ENCODE measurements at places on chromosomes 12 and 14.

GRCh38 chr12:89470741-89471509, 53.7 kb downstream of the GALNT4 start:
- DNase-seq: peak; percentile 83

DNA sequence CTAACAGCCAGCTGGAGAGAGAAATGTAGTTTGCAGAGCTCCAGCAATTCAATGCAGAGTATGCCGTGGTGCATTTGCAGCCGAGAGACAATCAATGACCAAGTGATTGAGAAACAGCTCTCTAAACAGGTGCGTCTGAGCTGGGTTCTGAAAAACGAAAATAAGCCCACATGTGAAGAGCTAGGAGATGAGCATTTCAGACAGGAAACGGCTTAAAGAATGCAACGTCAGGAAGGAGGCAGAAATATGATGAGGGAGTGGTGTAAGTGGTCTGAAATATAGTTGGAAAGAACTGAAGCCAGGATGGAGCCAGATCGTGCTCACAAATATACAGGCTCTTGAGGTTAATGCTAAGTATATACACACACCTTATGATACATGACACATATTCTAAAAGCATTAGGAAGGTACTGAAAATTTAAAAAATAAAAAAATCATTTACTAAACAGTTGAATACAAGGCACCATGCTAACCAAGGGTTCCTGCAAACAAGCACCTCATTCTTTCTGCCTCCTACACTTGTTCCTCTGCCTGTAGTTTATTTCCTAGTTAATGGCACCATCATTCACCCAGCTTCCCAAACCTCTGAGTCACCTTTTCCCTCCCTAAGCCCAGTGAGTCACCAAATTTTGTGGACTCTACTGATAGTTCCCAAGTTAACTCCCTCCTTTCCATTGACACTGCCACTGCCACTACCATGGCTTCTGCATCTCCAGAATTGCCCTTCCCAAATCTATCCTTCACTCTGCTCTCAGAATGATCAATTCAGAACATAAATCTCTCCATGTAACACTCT, 2.3 kb upstream of the GARIN2 start:
- no peak for DNase-seq

DNA sequence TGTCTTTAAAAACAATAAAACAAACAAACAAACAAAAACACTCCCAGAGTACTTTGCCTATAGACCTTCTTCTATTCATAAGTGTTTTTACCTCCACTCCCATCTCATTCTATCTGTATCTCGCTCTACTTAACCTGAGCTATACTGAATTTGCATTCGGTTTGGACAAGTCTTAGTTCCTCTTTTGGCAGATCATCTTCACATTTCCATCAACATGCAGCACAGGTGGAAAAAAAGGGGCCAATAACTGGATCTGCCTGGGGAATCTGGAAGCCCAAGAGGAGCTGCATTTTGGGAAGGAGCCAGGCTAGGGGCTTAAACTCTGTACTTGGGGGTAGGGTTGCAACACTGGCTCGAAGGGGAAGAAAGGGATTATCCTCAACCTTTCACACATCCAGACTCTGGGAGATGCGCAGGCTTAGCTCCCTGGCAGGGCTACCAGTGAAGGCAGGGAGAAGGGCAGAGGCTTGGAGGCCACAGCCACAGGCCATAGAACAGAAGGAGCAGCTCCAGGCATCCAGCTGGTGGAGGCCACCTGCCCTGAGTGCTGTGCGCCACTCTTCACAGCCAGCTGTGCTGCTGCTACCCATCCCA, 4.1 kb downstream of the NINJ2 start:
- DNase-seq: no peak

- no peak for DNase-seq
Observed at GRCh38 chr12:4308334-4308950, 12.6 kb upstream of the TIGAR start.

DNA sequence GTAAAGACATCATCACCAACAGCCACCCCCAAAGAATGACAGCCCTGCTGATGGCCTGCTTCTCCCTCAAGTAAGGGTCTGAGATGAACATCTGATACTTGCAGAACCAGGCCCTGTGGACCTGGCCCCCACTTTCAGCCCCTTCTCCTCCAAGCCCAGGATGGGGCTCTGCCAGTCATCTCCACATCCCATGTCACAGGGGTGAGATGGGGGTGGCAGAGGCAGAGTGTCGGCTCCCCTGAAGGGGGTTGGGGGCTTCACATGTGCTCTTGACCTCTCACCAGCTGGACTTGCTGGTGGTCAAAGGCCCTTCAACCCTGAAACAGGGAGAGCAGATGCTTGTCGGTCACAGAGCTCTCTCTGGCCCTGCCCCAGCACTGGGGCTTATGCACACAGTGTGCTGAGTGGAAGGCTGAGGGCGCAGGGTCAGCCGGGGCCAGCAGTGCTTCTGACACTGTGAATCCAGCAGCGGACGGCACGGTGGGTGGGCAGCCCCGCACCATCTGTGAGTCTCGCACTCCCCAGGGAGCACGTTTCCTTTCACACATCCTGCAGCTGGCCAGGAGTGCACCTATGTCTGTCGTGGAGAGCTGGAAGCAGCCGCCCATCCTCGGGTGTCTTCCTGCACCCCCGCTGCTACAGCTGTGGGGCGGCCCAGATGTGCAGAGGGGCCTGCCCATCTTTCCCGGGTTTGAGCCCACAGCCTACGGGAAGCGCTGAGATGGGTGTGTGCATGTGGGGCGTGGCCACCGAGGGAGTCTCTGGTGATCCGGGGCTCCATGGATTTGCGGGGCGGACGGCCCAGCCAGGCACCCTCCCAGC, 94.3 kb downstream of the ADGRD1 start:
- DNase-seq: no peak

- no peak for DNase-seq
Observed at GRCh38 chr12:113184098-113184899, 979 bp downstream of the DDX54 start.

DNA sequence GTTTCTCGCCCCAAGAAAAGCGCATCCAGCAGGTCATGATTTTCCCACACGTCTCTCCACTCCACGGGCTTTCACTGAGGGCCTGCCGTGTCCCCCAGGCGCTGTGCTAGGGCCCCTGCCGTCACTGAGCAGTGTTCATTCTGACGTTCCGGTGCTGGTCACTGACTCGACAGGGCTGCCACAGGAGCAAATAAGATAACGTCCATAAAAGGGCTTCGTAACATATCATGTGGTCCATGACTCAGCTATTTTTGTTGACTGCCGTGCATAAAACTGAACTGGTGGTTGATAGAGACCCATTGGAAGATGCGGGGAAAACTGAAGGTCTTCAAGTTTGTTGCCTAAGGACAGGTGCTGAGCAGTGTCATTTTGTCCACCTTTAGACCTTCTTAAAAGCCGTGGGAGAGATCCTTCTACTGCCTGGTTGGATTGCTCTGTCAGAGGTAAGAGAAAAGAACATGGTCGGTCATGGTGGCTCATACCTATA, 46.3 kb downstream of the ADGRD1 start:
- peak; percentile 41 for DNase-seq

- DNase-seq: no peak
Observed at GRCh38 chr12:89919241-89919906, 210.7 kb upstream of the ATP2B1 start.

DNA sequence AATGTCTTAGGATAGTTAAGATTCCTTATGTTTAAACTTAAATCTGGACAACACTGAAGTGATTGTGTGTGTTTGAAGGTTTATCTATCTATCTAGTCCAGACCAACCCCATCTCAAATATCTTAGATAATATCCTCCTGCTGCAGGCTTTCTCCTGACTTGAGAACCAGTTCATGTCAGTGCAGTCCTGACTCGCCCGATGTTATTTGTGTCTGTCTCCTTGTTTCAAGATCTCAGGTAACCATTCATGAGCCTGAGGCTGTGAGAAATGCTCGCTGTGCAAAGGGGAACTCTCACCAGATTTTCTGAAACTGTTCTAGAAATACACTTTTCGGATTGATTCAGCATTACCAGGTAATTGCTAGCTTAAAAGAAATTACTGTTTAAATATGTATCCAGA, 356.2 kb downstream of the SNAPC1 start:
- DNase-seq: no peak

- no peak for DNase-seq
Observed at GRCh38 chr12:47360771-47361388, 281.1 kb upstream of the AMIGO2 start.

- DNase-seq: no peak
Observed at GRCh38 chr12:132423251-132423819, 66.6 kb upstream of the FBRSL1 start.

DNA sequence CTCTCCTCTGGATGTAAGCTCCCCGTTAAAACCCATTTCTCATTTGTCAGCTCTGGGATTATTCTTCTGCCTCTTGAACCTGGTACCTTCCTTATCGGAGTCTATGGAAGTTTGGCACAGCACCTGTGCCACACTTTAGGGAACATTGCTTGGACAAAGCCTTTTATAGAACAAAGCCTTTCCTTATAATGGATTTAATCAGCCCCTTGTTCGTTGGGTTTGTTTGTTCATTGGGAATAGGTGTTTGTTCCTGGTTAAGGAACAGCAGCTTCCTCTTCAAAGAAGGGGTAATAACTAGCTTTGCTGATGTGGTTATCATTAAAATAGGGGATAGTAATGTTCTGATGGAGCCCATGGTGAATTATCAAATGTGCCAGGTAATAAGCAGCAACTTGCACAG, 70.4 kb downstream of the NRXN3 start:
- no peak for DNase-seq

DNA sequence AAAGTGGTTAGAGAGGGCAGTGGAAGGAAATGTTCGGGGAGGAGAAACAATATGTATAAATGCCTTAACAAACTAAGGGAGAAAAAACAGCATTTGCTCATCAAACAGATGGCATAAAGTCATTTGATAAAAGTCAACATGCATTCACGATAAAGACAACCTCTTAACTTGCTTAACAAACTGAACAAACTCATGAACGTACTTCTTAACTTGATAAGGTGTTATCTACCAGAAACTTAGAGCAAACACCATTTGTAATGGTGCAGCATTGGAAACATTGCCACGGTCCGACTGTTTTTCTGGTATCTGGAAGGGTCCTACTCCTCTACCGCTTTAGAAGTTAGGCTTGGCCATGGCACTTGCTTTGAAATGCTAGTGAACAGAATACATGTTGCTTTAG, 4.2 kb upstream of the RPS6KL1 start:
- peak; percentile 74 for DNase-seq

- DNase-seq: no peak
Observed at GRCh38 chr12:114265036-114265435, 140.9 kb downstream of the TBX5 start.

DNA sequence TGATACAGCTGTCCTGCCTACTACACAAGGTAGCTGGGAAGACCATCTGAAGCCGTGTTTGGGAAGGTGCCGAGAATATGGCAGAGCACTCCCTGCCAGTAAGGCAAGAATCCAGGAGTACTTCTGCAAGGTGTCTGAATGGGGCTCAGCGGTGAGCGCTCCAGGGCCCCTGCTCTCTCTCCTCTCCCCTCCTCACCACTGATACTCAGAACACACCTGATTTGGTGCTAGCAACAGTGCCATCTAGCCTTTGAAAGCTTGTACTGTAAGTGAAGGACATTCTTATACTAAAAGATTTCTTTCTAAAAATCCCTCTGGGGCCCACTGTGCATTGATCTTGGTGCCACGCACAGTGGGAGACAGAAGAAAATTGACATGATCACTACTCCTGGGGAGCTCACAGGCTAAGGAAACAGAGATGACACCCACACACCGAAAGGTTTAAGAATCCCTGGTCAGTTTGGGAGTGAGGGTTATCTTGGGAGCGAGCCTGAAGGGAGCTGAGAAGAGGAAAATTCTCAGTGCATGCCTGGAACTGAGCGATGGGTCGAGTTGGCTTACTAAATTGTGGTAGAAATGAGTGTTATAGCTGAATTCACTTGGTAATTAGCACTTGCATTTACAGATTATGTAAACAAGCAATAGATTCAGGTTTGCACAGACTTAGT, 216.9 kb downstream of the NTF3 start:
- no peak for DNase-seq

- no peak for DNase-seq
Observed at GRCh38 chr14:103194256-103195045, 71.2 kb downstream of the TNFAIP2 start.

GRCh38 chr12:73726881-73727280, 810.8 kb upstream of the ATXN7L3B start:
- DNase-seq: no peak

DNA sequence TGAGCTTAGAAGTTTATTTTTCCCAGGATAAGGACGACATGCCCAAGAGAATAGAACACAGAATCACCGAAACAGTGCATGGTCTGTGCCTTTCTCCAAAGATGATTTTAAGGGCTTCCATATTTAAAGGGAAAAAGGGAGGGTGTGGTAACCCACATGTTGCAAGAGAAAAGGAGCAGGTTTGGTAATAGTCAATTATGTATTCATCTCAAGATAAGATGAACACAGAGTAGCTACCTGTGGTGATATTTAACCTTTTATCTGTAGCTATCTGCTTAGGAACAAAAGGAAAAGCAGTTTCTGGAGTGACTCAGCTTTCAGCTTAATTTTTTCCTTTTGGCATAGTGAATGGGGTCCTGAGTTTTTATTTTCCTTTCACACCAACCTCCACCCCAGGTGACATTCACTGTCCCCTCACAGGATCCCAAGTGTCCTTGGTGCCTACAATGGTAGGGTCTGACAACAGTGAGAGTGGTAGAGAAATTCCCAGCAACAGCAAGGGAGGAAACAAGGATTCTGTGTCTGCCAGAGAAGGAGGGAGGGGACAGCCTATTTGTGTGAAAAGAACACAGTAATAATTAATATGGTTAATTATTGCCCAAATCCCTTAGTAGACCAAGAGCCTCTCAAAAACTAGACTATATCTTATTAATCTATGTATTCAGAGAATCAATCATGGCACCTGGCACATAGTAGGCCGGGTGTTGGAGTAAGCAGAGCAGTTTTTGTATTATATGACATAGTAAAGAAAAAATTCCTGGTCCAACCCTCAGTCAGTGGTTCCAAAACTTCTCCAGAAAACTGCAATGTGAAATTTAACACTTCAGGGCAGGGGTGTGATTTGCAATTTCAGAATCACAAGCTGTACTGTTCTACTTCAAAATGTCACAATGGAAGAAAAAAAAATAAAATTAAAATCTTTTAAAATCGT, 154.5 kb downstream of the PHLDA1 start:
- no peak for DNase-seq

GRCh38 chr14:74735125-74735524, 22.2 kb downstream of the FCF1 start:
- DNase-seq: no peak

DNA sequence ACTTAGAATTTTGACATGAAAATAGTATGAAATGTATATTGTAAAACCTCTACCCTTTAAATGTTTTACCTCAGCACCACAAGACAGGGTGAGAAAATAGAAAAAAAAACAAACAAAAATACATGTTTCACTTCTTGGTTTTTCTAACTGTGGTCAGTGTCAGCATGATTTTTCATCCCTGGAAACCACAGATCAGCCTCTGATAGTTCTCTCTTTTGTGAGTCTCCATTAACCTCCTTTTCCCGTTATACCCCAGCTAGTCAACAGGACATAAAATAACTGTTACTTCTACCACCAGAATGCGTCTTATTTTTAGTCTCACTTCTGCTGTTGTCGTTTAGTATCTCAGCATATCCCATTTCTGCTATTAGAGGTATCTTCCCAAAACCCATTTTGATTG, 48.3 kb upstream of the KCNMB4 start:
- no peak for DNase-seq
